Stimulated activated CD8-positive, alpha-beta memory T cell treated with anti-CD3 and anti-CD28 coated beads, Interleukin-7, amount 100 ng/mL, for 4 hours (primary cell): ENCODE measurements at places on chromosomes 16 and 17.

DNA sequence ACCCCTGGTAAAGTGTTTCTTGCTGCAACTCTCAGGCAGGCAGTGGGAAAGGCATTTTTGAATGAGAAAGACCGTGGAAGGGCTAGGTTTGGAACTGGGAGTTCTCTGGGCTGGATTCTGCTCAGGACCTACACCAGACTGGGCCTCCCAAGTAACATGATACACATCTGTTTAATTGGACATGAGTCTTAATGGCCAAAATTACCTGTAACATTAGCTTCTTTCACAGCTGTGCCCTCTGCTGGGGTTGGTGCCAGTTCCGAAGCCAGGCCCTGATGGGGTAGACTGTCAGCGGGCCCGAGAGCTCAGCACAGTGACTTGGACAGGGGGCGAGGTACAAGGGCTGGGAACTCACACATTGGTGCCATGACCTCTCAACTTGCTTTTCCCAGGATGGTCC, 118.9 kb upstream of the IRX3 start:
- no peak for DNase-seq

GRCh38 chr17:82414548-82415281, 3.4 kb upstream of the HEXD start:
- peak; percentile 50 for DNase-seq

DNA sequence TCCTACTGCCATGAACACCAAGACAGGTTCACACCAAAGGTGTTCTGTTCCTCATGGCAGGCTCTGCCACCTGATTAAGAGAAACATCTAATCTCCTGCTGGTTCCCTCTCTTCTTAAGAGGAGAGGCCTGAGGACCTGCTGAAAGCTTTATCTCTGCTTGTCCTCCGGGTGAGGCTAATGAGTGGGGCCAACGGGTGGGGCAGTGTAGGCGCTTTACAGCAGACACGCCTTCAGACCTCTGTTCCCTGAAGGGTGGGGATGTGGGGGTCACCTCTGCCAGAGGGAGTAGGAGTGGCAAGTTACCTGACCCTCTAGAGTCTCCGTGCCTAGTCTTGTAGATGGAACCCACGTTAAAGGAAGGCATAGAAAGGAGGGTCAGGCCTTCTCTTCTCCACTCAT, 4.2 kb upstream of the MRM1 start:
- no peak for DNase-seq

DNA sequence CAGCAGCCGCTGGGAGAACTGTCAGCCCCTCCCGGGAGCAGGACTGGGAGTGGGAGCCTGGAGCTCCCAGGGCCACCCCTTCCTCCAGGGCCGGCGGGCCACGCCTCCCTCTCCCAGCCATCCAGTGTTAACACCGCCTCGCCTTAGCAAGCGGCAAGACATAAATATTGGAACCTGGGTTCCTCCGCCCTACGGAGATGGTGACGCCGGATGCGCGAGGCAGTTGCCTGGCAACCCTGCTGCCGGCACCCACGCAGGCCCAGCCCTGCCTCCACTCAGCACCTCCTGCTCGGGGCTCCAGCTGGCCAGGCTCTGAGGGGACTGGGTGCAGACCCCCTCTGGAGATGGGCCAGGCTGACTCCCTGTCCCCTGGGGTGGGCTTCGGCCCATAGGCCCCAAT, 27.4 kb upstream of the CACNA1H start:
- no peak for DNase-seq

GRCh38 chr17:13736916-13737315, 135.2 kb upstream of the HS3ST3A1 start:
- no peak for DNase-seq

- DNase-seq, result peak; percentile 45
These were observed 15.0 kb downstream of the ZNF213 start for GRCh38 chr16:3149630-3150345.

GRCh38 chr17:13074026-13074425, 56.2 kb upstream of the ELAC2 start:
- DNase-seq, result no peak

DNA sequence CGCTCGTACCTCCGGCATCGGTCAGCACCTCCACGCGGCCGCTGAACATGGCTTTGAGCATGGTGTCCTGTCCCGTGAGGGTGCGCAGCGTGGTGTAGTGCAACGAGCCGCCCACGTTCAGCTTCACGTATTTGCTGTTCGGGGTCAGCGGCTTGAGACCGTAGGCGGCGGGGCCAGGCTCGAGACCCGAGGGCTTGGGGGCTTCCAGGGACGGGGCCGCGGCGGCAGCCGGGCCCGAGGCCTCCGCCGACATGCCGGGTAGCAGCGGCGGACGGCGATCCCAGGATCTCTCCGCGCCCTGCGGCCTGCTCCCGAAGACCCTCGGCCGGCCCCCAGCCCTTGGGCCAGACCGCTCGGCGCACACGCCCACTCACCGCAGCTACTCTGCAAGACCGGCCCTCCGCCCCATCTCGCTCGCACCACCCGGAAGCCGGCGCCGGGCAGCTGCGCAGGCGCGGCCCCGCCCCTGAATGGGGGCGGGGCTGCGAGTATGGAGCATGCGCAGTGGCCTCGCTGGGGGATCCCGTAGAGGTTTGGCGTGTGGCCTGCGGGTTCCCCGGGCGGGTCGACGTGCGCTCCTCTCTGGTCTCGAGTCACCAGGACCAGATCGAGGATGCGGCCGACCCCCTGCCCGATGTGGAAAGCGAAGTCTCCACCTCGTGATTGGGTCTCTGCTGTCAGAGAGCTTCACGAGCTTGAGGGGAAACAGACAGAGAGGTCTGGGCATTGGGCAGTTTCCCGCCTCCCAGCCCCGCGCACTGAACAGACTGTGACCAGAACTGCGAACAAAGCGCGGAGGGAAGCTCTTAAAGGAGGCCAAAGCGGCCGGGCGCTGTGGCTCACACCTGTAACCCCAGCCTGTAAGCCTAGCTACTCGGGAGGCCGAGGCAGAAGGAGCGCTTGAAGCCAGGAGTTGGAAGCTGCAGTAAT, at the start of gene KCTD13:
KCTD13 (minus strand) TSS at position 446 of the 930 bp plus-strand sequence; CDS start at position 253, 193 bp downstream.
- peak; percentile 69 for DNase-seq
